ENCODE measurements at places on chromosomes 6 and 20.

GRCh38 chr6:148492654-148493290 is 150.1 kb downstream of the SASH1 start:
- DNase-seq: no peak

- DNase-seq: no peak
Measured at GRCh38 chr6:98787435-98787834, 46.9 kb upstream of the POU3F2 start.

GRCh38 chr20:62961310-62961783 is 8.8 kb downstream of the SLC17A9 start:
- DNase-seq: no peak

GRCh38 chr20:5128886-5129285 is 2.1 kb downstream of the CDS2 start:
- no peak for DNase-seq

GRCh38 chr20:5036828-5037227 is 35.5 kb upstream of the SLC23A2 start:
- no peak for DNase-seq

DNA sequence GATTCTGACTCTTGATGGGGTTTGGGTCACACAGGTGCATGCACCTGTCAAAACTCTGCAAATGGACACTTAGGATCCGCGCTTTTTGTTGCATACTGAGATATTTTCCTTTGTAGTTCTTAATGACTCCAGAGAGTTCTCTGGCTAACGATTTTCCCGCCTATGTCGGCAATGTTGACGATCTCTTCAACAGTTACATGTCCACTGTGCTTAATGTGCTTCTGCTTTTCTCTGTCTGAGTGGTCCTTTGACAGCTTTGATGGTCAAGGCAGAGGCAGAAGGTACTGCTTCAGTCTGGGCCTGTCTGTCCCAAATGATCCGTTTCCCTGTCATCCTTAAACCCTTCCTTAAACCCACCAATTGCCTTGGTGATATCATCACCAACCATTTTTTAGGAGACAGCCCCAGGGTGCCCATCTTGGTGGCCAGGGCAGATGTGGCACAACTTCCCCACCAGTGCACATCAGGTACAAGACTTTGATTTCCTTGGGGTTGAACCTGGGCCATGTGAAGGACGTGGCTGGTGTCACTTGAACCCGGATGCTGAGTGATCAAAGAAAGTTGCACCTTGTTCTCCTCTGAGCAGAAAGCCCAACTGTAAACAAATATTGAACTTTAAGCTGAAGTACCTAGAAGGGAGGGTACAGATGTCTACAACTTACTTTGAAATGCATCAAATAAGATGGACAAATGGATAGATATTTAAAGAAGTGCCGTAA is 10.7 kb upstream of the BPIFB1 start:
- DNase-seq: no peak

- DNase-seq: no peak
Measured at GRCh38 chr6:77447254-77447653, 16.0 kb downstream of the HTR1B start.

DNA sequence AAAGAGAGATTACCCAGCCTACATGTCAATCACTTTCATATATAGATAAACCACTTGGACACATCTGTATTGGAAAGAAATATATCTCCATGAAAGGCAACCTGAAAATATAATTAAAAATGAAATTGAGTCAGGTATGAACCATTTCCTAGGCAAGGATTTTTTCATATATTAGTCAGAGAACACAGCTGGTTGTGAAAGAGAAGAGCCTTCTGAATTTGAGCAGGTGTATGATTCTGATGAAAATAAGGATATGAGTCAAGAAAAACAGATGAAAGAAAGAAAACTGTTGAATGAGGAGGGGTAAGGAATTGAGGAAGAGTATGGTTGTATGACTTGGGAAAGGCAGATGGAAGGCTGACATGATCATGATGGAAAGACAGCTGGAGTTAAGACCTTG is 441.1 kb downstream of the HAO1 start:
- DNase-seq: no peak

DNA sequence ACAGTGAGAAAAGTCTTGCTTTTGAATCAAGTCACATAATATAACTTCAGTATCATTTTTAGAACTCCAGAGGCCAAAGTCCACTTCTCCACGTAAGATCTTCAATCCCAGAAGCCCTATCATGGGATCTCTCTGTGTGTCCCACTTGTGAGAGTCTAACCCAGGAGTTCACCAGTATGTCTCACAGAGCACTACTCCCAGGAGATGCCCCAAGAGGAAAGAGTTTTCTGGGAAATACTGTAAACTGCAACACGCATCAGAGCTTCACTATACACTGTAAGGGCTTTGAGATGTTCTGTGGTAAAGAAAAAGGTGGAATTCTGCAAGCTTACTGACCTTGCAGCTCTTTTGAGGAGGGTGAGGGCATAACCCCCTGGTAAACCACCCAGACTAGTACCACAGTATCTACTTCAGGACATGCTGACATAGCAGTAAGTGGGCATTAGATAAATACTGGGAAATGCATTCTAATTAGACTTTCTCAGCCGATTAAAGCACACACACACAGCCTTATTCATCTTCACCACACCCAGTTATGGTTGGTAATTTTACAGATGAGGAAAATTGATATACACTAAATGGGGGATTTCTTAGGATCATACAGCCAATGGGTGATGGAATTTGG is 12.3 kb downstream of the DCBLD1 start:
- DNase-seq: no peak

DNA sequence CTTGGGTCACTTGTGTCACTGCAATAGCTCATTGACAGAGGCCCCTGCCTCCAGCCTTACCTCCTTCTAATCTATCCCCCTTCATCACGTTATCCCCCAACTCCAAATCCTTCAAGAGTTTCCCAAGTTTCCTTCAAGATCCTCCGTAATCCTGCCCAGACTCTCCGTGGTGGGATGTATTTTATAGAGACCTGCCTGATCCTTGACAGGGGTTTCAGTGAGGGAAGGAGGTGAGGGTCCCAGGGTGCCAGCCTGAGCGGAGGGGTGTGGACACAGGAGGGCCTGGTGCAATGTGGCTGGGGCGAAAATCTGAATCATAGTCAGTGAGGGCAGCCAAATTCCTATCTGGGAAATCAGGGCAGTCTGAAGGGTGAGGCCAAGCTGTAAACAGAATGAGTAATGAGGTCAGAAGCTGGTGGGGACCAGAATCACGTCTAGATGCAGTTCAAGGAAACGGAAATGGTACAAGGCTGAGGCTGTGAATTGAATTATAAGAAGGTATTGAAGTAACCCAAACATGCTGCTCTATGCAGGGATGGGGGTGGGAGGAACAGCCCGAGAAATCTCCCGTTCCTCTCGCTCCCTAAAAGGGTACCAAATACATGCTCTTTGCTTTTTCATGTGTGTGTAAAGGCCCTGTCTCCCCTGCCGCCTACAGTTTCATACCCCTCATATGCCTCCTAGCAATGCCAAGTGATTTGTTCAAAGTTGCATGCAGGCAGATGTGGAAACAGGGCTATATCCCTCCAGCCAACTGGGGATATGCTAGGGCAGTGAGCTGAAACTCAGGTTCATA is 35.4 kb upstream of the PIM1 start:
- DNase-seq: no peak

- DNase-seq: no peak
Measured at GRCh38 chr6:85464260-85464644, 14.4 kb downstream of the NT5E start.

GRCh38 chr6:43308990-43309477 is 408 bp upstream of the CRIP3 start:
- DNase-seq: no peak

GRCh38 chr20:39107741-39108140 is 145.6 kb downstream of the DHX35 start:
- DNase-seq: no peak

GRCh38 chr6:82078286-82078908 is 169.1 kb downstream of the IBTK start:
- no peak for DNase-seq

DNA sequence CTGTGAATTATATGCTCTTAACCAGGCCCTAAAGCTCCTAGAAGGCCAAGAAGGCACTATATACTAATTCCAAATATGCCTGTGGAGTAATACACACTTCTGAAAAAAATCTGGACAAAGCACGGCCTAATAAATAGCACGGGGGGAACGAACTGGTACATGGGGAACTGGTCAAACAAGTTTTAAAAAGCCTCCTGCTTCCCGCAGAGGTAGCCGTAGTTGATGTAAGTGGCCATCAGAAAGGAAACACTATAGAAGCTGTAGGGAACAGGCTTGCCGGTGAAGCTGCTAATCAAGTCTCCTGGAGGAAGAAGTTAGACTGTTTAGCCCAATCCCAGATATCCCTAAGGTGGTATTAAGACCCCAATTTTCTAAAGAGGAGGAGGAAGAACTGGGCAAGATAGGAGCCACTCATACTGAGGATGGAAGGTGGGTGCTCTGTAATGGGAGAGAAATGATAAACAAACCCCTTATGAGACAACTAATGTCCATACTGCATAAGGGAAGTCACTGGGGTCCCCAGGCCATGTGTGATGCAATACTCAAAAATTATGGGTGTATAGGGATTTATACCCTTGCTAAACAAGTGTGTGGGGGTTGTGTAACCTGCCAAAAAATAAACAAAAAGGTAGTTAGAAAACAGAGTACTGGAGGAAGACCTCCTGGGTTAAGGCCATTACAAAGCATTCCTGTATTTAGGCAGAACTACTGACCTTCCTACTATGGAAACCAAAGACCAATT is 27.1 kb upstream of the ZNF318 start:
- DNase-seq: no peak

- no peak for DNase-seq
Measured at GRCh38 chr20:34985461-34986310, 30.0 kb downstream of the MYH7B start.

GRCh38 chr6:117600008-117600743 is 2.1 kb downstream of the GOPC start:
- DNase-seq: no peak

- DNase-seq: no peak
Measured at GRCh38 chr6:168183613-168183970, 104.6 kb upstream of the FRMD1 start.

- no peak for DNase-seq
Measured at GRCh38 chr6:36825994-36826393, 13.2 kb downstream of the CPNE5 start.

- no peak for DNase-seq
Measured at GRCh38 chr6:87102151-87102621, 7.3 kb upstream of the CGA start.

DNA sequence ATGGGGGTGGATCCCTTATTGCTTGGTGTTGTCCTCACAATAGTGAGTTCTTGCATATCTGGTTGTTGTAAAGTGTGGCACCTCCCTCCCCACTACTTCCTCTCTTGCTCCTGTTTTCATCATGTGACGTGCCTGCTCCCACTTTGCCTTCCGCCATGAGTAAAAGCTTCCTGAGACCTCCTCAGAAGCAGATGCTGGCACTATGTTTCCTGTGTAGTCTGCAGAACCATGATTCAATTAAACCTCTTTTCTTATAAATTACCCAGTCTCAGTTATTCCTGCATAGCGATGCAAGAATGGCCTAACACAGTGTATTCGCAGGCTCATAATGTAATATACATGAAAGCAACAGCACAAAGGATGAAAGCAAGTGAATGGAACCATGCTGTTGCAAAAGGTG is 28.4 kb upstream of the ANKRD60 start:
- no peak for DNase-seq

GRCh38 chr6:1201547-1202200 is 110.2 kb upstream of the FOXQ1 start:
- DNase-seq: no peak

DNA sequence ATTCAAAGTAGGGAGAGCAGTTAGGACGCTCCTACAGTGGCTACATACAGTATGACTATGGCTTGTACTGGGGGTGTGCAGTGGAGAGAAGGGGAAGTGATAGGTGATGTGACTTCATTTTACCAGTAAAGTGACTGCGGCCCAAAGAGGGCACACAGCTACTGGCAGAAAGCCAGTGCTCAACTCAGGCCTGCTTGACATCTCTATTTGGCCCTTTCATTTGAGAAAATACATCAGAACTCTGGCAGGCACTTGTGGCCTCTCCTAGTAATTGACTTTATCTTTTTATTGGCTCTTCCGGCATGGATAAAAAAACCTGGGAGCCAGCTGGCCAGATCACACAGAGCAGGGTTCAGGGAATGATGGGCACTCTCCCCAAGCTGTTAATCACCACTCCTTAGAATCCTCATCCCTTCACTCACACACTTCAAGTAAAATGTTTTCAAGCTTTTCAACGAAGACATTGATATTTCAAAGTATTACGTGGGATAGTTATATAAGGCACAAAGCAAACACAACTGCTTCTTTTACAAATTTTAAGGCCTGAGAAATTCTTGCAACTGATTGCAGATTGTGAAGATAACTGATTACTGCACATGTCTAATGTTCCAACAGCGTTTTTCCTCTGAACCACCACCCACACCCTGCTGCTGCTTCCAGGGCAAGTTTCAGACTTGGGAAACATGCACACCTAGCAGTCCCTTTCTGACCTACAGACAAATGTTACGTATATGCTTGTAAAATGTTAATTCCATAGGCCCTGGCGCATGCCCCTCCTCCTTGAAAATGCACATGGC is 73.5 kb downstream of the TNFRSF21 start:
- DNase-seq: no peak

- no peak for DNase-seq
Measured at GRCh38 chr6:76495909-76496308, 423.4 kb upstream of the IMPG1 start.

- DNase-seq: no peak
Measured at GRCh38 chr6:91754691-91755090, 1167.8 kb upstream of the MAP3K7 start.

DNA sequence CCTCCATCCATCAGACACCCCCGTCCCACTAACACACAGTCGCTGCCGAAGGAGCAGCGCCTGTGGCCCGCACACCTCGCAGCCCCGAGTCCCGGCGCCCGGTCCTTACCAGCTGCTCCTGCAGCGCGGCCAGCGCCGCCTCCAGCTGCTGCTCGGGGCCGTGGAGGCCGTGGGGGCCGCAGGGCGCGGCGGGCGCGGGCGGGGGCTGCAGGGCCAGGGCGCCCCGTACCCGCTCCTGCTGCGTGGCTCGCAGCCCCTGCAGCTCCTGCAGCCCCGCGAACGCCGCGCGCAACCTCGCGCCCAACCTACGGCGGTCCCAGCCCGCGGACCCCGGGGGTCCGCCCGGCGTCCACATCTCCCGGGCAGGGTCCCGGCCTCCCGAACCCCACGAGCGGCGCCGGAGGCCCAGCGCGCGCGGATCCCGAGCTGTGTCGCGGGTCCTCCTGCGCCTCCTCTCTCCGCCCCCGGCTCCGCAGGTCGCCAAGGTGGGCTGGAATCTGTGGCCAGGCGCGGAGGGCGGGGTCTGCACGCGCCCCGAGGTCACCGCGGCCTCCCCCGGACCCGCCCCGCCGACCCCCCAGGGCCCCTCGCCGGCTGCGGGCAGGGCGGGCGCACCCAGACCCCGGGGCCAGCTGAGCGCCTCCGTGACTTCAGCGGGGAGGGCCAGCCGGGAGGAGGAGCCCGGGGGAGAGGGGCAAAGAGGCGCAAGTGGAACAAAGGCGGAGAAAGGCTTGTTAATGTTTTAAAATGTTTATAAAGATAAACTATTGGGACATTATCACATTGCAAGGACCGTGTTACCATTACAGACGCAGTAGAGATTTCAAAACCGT is at the start of gene DACT2:
Gene DACT2, minus strand, starts transcription at position 499 of the 833 bp plus-strand sequence. Its CDS starts 144 bp downstream, at position 355.
- DNase-seq: no peak

- DNase-seq: no peak
Measured at GRCh38 chr6:151629791-151630190, 136.0 kb downstream of the CCDC170 start.

All from stimulated activated CD8-positive, alpha-beta memory T cell treated with anti-CD3 and anti-CD28 coated beads, Interleukin-2, amount 100 ng/mL, for 1 hour (primary cell).